ENCODE measurements at places on chromosomes 7 and 10. TPM values are rescaled to one million over a fixed set of nuclear protein-coding genes. Genes with fewer than 3 reads are reported as not detected.

The ADAMTS14 gene
- 0.09 TPM for total RNA-seq

The STEAP1B gene
- 0.07 TPM for total RNA-seq

The TMEM130 gene
- 0.30 TPM for total RNA-seq

The LDB3 gene
- total RNA-seq = 0.16 TPM

The GIMAP1 gene
- total RNA-seq = not detected

The ST7 gene
- 21.6 TPM for total RNA-seq

The FAM170B gene
- not detected for total RNA-seq

The SAP25 gene
- 0.44 TPM for total RNA-seq

The HOGA1 gene
- 2.9 TPM for total RNA-seq

The PRRT4 gene
- total RNA-seq = 0.24 TPM

The UPK3BL2 gene
- 3.4 TPM for total RNA-seq

The TMEM139 gene
- 1.2 TPM for total RNA-seq

The TMEM196 gene
- not detected for total RNA-seq

The ATOH7 gene
- total RNA-seq = 0.08 TPM

The ELFN1 gene
- total RNA-seq = 0.37 TPM

The SMIM30 gene
- 31.9 TPM for total RNA-seq

The CYP2C8 gene
- total RNA-seq = not detected

The GALNT17 gene
- total RNA-seq = not detected

The BTBD16 gene
- total RNA-seq = 0.66 TPM

The ADRB1 gene
- 0.91 TPM for total RNA-seq

The SPDYE11 gene
- not detected for total RNA-seq

The ASZ1 gene
- total RNA-seq = not detected

The ZPBP gene
- not detected for total RNA-seq

The SEC23IP gene
- 44.9 TPM for total RNA-seq

The ETV1 gene
- total RNA-seq = 2.1 TPM

The KCTD7 gene
- total RNA-seq = 6.2 TPM

The ABLIM1 gene
- 35.9 TPM for total RNA-seq

The LEP gene
- not detected for total RNA-seq

The CRYGN gene
- total RNA-seq = not detected

The GDF10 gene
- total RNA-seq = 0.08 TPM

The ACTR1A gene
- 86.1 TPM for total RNA-seq

The PLEKHS1 gene
- total RNA-seq = 0.06 TPM

The GNGT1 gene
- not detected for total RNA-seq

The TFEC gene
- total RNA-seq = not detected

The HOXA9 gene
- total RNA-seq = 0.41 TPM

The SLC39A12 gene
- total RNA-seq = not detected

The GRM8 gene
- total RNA-seq = not detected

The PNLIPRP3 gene
- 0.03 TPM for total RNA-seq

The GPRIN2 gene
- total RNA-seq = 31.3 TPM

The METTL2B gene
- 23.1 TPM for total RNA-seq

The PRSS37 gene
- not detected for total RNA-seq

The TRIM4 gene
- total RNA-seq = 24.8 TPM

The SPDYE16 gene
- total RNA-seq = 0.10 TPM

The CYP26A1 gene
- total RNA-seq = 2.7 TPM

The STK31 gene
- 0.77 TPM for total RNA-seq

The CCDC172 gene
- not detected for total RNA-seq

The ELOVL3 gene
- total RNA-seq = 0.25 TPM

The NRAP gene
- not detected for total RNA-seq

The SHH gene
- total RNA-seq = 0.46 TPM

The KLF14 gene
- 0.06 TPM for total RNA-seq

The TCERG1L gene
- not detected for total RNA-seq

The SFTPD gene
- total RNA-seq = 0.09 TPM

The CLDN4 gene
- 5.2 TPM for total RNA-seq

The MMP21 gene
- total RNA-seq = 0.03 TPM
